ENCODE measurements at places on chromosomes 6 and 20. TPM values are rescaled to one million over a fixed set of nuclear protein-coding genes. Genes with fewer than 3 reads are reported as not detected.

Gene CRISP3
- not detected for total RNA-seq

Gene F13A1
- total RNA-seq, result not detected

Gene CAGE1
- 0.22 TPM for total RNA-seq

Gene SLC22A16
- total RNA-seq, result not detected

Gene KCNK5
- total RNA-seq, result 16.2 TPM

Gene C20orf204
- total RNA-seq, result 3.1 TPM

Gene OPRL1
- 0.63 TPM for total RNA-seq

Gene CPXM1
- total RNA-seq, result 2.3 TPM

Measured in activated CD4-positive, alpha-beta memory T cell treated with anti-CD3 and anti-CD28 coated beads for 36 hours (primary cell).